ENCODE measurements at places on chromosomes 1 and 21. TPM values are rescaled to one million over a fixed set of nuclear protein-coding genes. Genes with fewer than 3 reads are reported as not detected.

DNA sequence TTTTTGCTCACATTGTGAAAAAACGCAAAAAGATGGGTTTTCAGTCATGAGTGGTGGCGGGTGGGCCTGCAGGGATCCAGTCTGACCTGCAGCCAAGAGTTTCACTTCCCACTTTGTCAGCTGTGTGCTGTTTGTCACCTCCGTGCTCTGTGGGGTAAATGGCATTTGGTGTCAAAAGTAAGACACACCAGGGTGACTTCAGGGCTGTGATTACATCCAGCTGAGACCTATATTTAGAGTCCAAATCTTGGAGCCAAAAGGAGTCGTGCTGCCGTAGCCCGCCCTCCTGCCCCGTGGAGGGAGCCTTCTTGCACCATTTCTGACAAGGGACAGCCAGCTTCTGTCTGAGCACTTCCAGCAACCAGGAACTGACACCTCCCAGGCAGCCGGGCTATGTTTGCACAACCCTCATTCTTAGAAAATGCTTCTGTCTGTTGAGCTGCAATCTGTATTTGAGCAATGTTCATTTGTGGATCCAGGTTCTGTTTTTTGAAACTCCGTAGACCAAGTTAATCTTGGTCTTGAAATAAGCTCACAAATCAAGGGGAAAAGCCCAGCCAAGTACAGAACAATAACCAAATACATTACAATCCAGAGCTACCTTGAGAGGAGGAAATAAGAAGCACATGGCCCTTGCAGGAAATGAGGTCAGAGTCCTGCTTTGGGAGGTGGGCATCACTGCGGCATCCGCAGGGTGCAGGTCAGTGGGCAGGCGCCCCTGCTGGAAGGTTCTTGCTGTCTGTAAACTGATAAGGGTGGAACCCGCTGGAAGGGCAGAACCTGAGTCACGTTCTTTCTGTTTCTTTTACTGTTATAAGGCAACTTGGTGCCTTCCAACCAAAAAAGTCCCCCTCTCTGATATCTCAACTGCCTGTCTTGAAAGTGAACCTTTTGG lies 14.4 kb downstream of the ABCG1 start:
- peak overlapping the region; percentile 65 for H3K4me3 ChIP-seq
- no peak overlapping the region for H3K27ac ChIP-seq
- H3K36me3 ChIP-seq = no peaks in the 10 kb centered on the region
- peaks cover 19% of the 10 kb centered on the region for H3K4me1 ChIP-seq
- DNase-seq = peak; percentile 49

GRCh38 chr1:101945884-101946283 lies 50.8 kb downstream of the OLFM3 start:
- peak; percentile 30 for DNase-seq
- H3K27ac ChIP-seq = no peak overlapping the region
- H3K27me3 ChIP-seq = no peaks in the 10 kb centered on the region
- H3K36me3 ChIP-seq = no peaks in the 10 kb centered on the region

DNA sequence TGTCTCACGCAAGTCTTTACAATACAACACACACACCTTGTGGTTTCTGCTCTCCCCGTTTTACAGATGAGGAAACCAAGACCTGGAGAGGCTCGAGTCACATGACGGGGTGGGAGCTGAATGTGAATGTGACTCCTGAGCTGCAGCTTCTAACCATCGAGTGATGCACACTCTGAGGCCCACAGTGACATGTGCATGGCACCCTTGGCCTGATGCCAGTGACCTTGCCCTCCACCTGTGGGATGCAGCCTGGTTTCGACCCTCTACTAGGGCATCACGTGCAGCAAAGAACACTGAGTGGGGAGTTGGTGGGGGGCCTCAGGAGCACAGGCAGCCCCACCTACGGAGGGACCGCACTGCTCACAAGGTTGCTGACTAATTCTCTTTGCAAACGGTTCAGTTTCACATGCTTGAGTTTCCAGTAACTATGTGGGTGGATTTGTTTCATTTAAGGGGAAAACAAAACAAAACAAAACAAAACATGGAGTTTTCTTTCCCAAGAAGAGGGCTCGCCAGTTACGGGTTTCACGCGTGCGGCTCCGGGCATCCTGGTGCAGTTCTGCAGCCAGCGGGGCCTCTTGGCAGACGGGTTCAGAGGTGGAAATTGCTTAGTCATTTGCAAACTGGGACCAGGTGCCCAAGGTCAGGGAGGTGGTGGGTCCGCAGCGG lies 22.9 kb downstream of the SPSB1 start:
- no peak overlapping the region for H3K4me3 ChIP-seq
- H3K27me3 ChIP-seq = no peaks in the 10 kb centered on the region
- H3K27ac ChIP-seq = no peak overlapping the region
- peaks cover 14% of the 10 kb centered on the region for H3K4me1 ChIP-seq

DNA sequence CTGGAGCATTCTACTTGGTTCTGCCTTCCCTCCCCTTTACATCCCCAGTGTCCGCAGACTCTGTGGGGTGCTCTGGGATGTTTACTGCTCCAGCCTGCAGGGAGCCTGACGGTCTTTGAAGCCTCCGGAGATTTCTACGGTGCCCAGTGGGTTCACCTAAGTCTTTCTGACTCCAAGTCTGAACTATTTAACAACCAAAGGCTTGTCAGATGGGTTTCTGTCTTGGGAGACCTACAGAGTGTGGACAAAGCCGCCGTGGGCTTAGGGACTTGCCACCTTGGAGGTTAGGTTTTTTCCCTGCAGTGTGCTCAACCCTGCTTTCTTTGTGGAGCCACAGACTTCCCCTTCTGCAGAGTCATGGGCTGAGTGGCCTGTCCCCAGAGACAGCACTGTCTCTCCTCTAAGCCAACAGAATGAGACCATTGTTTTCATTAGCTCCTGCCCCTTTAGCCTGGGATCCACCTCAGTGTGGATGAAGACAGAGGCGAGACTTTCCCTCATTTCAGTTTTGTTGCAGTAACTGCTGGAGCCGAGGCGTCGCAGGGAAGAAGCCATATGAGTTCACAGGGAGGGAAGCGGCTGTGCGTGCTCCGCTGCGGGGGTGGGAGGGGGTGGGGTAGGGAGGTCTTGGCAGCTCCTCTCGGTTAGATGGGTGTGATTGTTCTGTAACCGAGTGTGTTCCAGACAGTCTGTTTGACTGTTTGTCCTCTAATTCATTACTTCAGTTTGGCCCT lies 120.7 kb downstream of the CNIH3 start:
- no peak overlapping the region for H3K4me3 ChIP-seq
- H3K4me1 ChIP-seq = peaks cover 32% of the 10 kb centered on the region
- peak; percentile 31 for DNase-seq
- H3K27ac ChIP-seq = no peak overlapping the region

GRCh38 chr1:116262995-116263385 lies 110.1 kb upstream of the ATP1A1 start:
- H3K4me3 ChIP-seq = no peak overlapping the region
- no peaks in the 10 kb centered on the region for H3K27me3 ChIP-seq
- H3K4me1 ChIP-seq = no peaks in the 10 kb centered on the region
- H3K27ac ChIP-seq = no peak overlapping the region
- DNase-seq = no peak

- H3K27me3 ChIP-seq = no peaks in the 10 kb centered on the region
- H3K36me3 ChIP-seq = no peaks in the 10 kb centered on the region
- H3K4me3 ChIP-seq = no peak overlapping the region
- no peaks in the 10 kb centered on the region for H3K4me1 ChIP-seq
- no peak overlapping the region for H3K27ac ChIP-seq
- no peak for DNase-seq
Observed at GRCh38 chr21:31234936-31235335, 109.1 kb downstream of the TIAM1 start.

GRCh38 chr21:41139275-41139674 lies 28.7 kb upstream of the BACE2 start:
- H3K36me3 ChIP-seq = no peaks in the 10 kb centered on the region
- H3K27me3 ChIP-seq = no peaks in the 10 kb centered on the region
- no peak for DNase-seq
- H3K27ac ChIP-seq = no peak overlapping the region
- H3K4me1 ChIP-seq = no peaks in the 10 kb centered on the region
- H3K4me3 ChIP-seq = no peak overlapping the region

Gene PROK1
- total RNA-seq = not detected

Measured in GM23338 (cell line).